ENCODE measurements at places on chromosomes 16 and 17.
A peak's percentile ranks its signal among the peaks of the same experiment; 100 is the strongest.

- DNase-seq = peak; percentile 43
Observed at GRCh38 chr17:7843536-7844291, 9.7 kb downstream of the KDM6B start.

- no peak for DNase-seq
Observed at GRCh38 chr17:29659155-29659554, 36.4 kb upstream of the CORO6 start.

GRCh38 chr17:13351046-13351445, 250.7 kb downstream of the HS3ST3A1 start:
- DNase-seq = no peak

GRCh38 chr16:57427824-57428223, 19.4 kb downstream of the CIAPIN1 start:
- DNase-seq = no peak

DNA sequence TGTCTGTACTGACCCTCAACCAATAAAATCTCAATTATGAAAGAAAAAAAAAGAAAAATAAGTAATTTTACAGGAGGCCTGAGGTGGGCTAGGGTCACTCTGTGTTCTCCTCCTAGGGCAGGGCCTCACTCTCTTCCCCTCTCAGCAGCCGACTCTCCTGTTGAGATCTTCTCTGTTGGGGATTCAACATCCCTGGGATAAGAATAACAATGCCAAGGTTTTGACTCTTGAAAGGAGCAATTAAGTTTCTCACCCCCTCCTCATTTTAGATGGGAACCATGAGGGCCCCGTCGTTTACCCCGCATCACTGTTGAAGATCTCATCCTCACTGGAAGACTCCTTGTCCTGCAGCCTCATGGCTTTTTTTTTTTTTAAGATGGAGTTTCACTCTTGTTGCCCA, 21.5 kb upstream of the BRCA1 start:
- DNase-seq = no peak

GRCh38 chr16:82070656-82071369, 35.8 kb downstream of the HSD17B2 start:
- DNase-seq = no peak

DNA sequence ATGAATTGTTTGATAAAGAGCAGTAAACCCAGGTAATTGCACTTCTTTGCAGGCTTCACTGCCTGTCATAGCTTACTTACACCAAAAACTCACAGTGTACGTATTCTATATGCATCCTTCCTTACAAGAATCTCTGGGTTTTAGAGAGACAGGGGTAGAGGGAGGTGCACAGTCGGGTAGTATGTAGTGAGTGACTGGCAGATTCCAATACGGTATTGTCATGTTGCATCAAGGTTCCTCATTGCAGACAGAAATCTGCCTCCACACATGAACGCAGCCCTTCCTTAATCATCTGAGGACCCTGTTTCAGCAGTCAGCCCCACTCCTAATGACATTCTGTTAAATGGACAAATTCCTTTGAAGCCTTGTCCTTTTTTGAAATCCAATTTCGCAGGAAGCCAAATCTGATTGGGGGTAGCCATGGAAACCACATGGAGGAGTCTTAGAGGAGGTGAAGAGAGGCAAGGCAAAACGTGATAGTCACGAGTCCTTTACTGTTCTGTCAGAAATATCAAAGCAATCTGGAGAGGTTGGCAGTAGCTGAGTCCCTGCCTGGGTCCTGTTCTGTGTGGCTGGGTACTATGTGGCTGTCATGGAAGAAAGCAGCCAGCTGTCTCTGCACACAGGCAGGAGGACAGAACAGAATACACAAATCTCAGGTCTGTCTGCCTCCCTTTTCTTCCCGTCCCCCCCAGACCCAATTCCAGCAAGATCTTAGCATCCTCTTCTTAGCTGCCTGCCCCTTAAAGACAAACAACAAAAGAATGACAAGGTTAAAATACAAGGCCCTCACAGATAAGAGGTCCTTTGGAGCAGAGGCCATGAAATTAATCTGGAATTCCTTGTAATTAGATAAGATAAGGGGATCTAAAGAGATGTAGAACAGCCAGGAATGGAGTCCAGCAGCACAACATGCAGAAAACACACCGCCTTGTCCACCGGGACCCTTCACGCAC, 3.1 kb upstream of the SKAP1 start:
- DNase-seq = no peak

DNA sequence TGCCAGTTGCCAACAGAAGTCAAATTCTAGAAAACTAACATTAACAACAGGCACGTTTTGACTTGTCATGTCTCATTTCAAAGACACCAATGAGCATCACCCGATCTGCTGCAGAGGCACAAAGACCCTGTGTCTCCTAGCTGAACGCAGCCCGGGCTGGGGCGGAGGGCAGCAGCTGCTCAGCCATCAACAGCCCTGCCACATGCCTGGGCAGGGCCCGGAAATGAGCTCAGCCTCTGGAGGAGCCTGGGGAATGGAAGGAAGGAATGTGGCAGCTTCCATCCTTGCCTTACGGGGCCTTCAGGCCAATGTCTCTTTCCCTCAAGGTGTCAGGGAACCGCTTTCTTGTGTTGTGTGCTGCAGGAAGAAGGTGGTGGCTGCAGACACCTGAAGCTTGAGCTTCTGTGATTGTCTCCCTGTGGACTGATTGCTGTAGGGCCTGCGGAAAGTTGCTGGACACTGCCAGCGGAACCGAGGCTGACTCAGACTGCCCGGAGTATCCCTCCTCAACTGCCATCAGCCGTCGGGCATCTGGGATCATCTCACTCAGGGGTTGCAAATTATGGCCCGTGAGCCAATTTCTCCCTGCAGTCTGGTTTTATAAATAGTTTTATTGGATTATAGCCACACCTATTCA, 7.3 kb downstream of the CDH13 start:
- no peak for DNase-seq

DNA sequence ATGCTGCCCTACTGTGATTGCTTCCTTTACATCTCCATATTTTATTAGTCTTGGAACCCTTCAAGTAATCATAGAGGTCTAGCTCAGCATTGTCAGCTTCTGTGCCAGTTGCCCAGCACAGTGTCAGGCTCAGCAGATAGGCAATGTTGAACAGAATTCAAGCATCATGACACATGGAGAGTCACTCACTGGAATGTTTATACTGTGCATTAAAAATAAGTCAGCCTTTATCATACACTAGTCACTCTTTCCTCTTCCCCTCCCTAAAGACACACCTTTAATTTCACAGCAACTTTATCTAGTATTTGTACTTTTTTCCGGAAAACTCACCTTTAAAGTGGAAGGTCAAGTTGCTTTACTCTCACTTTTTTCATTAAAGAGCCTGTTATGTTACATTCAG, 253.8 kb upstream of the CDH11 start:
- no peak for DNase-seq

GRCh38 chr17:45225964-45226530, 4.4 kb downstream of the FMNL1 start:
- peak; percentile 96 for DNase-seq

GRCh38 chr16:3474136-3474779, 21.0 kb downstream of the C16orf90 start:
- DNase-seq = no peak

- DNase-seq = no peak
Observed at GRCh38 chr17:40696651-40697072, 6.9 kb downstream of the KRT24 start.

DNA sequence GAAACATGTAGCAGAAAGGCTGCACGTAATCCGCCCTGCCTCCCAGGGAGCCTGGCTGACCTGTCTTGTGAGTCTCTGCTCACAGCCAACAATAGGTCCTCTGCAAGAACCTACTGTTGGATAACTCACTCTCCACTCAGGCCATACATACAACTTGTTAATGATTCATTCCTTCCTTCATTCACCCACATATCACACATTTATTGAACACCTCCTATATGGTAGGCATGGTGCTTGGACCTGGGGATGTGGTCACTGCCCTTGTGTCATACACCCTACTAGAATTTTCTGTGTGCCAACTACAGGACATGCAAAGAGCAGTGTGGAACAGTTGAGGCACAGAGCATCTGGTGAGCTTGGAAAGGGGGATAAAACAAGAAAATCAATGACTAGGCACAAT, 28.1 kb upstream of the HNF1B start:
- no peak for DNase-seq

All from GF-D8 (cell line).